ENCODE measurements at places on chromosomes 5 and 9.

DNA sequence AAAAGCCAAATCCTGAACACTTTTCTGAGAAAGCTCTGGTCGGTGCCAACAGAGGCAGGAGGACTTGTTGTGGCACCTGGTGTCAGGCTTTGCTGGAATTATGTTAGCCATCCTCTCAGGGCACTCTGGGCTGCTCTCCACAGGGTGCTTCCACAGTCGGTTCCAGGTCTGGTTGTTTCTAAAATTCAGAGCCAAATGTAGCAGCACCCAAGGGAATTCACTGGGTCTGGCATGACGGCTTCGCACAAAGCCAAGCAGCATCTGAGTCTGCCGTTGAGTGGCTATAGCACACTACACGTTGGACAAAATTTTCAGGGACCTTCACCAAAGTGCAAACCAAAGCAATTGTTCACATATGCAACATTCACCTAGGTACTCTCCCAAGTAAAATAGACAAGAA lies 110.2 kb downstream of the PJA2 start:
- DNase-seq = no peak
- peaks cover 1% of the 10 kb centered on the region for H3K4me1 ChIP-seq
- H3K36me3 ChIP-seq = no peaks in the 10 kb centered on the region

GRCh38 chr5:98570661-98571191 lies 202.7 kb upstream of the RGMB start:
- no peaks in the 10 kb centered on the region for H3K4me1 ChIP-seq
- H3K27ac ChIP-seq = no peak overlapping the region
- H3K4me3 ChIP-seq = no peak overlapping the region
- DNase-seq = no peak
- H3K27me3 ChIP-seq = no peaks in the 10 kb centered on the region
- no peaks in the 10 kb centered on the region for H3K36me3 ChIP-seq

GRCh38 chr5:67058998-67059743 lies 137.4 kb downstream of the CD180 start:
- peak; percentile 29 for DNase-seq
- H3K27ac ChIP-seq = no peak overlapping the region
- no peak overlapping the region for H3K4me3 ChIP-seq
- no peaks in the 10 kb centered on the region for H3K36me3 ChIP-seq
- H3K27me3 ChIP-seq = no peaks in the 10 kb centered on the region

DNA sequence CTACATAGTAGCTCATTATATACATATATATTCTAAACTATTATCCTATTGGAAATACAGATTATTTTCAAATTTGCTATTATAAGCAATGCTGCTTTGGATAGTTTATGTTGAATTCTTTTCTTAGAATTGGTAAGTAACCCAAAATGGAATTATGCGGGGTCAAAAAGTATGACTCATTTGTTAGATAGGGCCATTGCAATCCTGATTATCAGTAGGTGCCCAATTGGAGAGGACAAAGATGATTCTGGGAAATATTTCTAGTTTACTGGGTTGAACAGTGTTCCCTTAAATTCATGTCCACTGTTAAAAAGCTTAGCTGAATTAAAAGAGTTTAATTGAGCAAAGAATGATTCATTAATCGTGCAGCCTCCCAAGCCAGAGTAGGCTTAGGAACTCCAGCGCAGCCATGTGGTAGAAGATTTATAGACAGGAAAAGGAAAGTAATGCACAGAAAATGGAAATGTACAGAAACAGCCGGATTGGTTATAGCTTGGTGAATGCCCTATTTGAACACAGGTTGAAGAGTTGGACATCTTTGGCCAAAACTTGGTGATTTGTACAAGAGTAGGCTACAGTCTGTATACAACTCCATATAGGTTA lies 81.8 kb downstream of the GDNF start:
- no peak overlapping the region for H3K4me3 ChIP-seq
- no peaks in the 10 kb centered on the region for H3K4me1 ChIP-seq
- no peak for DNase-seq

DNA sequence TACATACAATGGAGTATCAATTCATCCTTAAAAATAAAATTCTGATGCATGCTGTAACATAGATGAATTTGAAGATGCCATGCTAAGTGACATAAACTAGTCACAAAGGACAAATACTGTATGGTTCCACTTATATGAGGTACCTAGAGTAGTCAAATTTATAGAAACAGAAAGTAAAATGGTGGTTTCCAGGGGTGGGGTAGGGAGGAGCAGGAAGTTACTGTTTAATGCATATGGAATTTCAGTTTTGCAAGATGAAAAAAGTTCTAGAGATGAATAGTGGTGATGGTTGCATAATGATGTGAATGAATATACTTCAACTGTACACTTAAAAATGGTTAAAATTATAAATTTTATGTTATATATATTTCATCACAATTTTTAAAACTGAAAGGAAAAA lies 57.3 kb upstream of the FNIP1 start:
- H3K27ac ChIP-seq = no peak overlapping the region
- no peaks in the 10 kb centered on the region for H3K27me3 ChIP-seq
- DNase-seq = no peak

- no peaks in the 10 kb centered on the region for H3K36me3 ChIP-seq
- H3K27me3 ChIP-seq = no peaks in the 10 kb centered on the region
- H3K4me3 ChIP-seq = no peak overlapping the region
- DNase-seq = no peak
- H3K27ac ChIP-seq = no peak overlapping the region
- H3K4me1 ChIP-seq = 0 out of 2 replicates have a peak, but pooled peaks cover 6% of the 10 kb centered on the region
These were observed 157.5 kb downstream of the EBF1 start for GRCh38 chr5:158942217-158942616.

DNA sequence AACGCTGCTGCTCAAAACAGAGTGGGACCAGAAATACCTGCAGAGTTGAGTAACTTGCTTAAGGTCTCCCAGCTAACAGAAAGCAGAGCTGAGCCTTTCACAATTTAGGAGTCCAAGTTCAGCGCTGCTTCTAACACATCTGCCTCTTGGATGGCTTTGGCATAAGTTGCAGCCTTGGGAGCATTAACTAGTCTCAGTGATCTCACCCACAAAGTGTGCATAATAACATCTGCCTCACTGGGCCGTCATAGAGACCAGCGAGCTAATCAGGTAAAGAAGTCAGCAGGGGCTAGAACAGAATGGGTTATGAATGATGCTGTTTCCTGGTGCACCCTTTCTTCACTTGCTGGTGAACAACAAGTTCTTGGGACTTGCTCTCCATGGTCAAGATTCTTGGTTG lies 36.5 kb downstream of the WWC1 start:
- H3K27me3 ChIP-seq = no peaks in the 10 kb centered on the region
- peaks cover 17% of the 10 kb centered on the region for H3K4me1 ChIP-seq
- H3K4me3 ChIP-seq = no peak overlapping the region
- no peak overlapping the region for H3K27ac ChIP-seq
- H3K36me3 ChIP-seq = no peaks in the 10 kb centered on the region

GRCh38 chr5:57445006-57445704 lies 37.5 kb downstream of the ACTBL2 start:
- no peaks in the 10 kb centered on the region for H3K36me3 ChIP-seq
- H3K27ac ChIP-seq = no peak overlapping the region
- DNase-seq = no peak
- H3K27me3 ChIP-seq = no peaks in the 10 kb centered on the region

- DNase-seq = no peak
- no peaks in the 10 kb centered on the region for H3K27me3 ChIP-seq
- no peaks in the 10 kb centered on the region for H3K4me1 ChIP-seq
- H3K36me3 ChIP-seq = no peaks in the 10 kb centered on the region
These were observed 89.6 kb upstream of the SGCD start for GRCh38 chr5:156237361-156237760.

DNA sequence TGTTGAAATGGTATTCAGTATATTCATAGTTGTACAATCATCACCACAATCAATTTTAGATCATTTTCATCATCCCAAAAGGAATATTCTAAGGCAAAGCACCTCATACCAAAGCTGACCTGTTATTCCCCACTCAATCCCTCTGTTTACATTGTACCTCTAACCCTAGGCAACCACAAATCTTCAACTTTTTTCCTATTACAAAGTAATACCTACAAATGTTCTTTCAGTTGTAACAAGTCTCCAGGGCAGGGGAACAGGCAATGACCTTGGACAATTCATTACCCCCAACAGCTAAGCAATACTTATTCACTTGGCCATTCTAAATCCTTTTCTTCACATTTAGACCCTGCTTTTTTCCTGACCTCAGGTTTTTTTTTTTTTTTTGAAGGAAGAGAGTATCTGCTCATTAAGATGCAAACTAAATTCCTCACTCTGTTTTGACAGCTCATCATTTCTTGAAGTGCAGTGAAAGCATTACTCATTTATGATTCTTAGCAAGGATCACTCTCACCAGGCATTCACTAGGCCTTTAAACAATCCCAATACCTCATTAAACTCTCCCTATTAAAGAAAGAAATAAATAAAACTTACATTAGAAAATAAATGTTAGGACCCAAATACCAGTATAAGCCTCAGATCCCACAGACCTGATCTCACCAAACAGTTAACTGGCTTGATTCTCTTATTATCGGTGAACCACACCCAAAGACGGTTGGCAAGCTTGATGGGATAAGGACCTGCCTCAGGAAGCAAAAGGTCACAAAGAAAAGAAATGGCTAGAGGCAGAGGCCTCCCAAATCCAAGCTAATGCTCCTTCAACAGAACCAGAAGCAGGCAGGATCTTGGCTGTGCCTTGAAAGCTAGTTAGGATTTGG lies 15.3 kb downstream of the MTMR12 start:
- peaks cover 9% of the 10 kb centered on the region for H3K4me1 ChIP-seq
- DNase-seq = no peak
- no peaks in the 10 kb centered on the region for H3K36me3 ChIP-seq
- H3K27ac ChIP-seq = no peak overlapping the region
